NCI-H1105 (cell line): ENCODE measurements at places on chromosomes 2 and 18.

DNA sequence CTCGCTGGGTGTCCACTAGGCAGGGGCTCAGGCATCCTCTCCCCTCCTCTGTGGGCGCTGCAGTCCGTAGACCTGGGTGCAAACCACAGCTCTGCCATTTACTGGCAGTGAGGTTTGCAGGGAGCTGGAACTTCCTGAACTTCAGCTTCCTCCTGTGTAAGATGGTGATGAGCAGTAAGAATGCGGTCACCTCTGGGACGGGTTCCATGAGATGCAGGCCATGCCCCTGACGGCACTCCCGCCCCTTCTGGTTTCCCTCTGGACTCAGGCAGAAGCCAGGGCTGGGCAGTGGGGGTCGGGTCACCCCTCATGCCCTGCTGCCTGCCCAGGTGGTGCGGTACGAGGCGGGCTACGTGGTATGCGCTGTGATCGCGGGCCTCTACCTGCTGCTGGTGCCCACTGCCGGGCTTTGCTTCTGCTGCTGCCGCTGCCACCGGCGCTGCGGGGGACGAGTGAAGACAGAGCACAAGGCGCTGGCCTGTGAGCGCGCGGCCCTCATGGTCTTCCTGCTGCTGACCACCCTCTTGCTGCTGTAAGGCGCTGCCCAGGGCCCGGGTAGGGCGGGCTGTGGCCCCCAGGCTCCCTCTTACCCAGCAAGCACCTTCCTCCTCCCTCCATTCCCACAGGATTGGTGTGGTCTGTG is 1.5 kb downstream of the PROM2 start:
- no peak for DNase-seq

DNA sequence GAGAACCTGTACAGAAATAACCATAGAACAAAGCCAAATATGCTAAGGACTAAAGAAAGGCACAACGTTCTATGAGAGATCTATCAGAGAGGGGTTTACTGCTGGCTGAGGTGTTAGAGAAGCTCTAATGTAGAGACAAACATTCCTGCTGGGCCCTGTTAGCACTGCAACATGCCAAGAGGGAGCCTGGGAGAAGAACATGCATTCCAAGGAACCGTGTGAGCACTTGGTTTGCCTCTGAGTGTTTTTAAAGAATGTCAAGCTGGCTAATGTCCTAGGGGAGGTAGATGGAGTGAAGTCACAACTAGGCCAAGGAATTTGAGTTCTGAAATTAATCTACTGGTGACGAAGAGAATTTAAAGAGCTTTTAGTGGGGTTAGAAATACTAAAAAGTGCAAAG is 384.3 kb upstream of the LYPD1 start:
- DNase-seq, result no peak

DNA sequence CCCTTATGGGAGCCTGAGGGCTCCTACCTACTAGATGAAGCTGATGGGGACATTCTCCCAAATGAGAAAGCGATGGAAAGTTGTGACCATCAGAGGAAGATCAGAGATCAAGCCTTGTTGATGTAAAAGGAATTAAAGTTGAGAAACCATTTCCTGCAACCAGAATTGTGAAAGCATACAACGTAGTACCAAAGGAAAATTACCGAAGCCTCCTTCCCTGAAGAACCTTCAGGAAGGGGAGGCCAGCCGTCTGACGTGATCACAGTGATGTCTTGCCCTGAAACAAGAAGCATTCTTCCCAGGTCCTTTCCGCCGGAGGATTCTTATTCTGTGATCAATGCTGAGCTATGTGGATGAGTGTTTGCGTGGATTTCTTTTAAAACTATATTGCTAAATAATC is 211.6 kb upstream of the TNP1 start:
- no peak for DNase-seq

- no peak for DNase-seq
These were observed 26.5 kb downstream of the MDH1 start for GRCh38 chr2:63614983-63615945.

DNA sequence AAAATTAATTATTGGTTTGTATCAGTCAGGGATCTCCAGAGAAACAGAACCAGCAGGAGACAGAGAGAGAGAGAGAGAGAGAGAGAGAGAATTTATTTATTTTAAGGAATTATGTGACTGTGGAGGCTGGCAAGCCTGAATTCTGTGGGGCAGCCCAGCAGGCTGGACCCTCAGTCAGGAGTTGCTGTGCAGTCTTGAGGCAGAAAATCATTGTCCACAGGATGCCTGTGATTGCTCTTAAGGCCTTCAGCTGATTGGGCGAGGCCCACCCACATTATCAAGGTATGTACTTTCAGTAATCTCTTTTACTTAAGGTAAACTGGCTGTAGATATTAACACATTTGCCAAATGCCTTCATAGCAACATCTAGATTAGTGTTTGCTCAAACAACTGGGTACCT is 155.3 kb downstream of the SEPTIN10 start:
- DNase-seq, result no peak
